ENCODE measurements at places on chromosomes 16 and 17.

- DNase-seq, result no peak
- no peaks in the 10 kb centered on the region for H3K27me3 ChIP-seq
- no peak overlapping the region for H3K27ac ChIP-seq
- no peak overlapping the region for H3K4me3 ChIP-seq
Observed at GRCh38 chr17:82334204-82334621, 647 bp upstream of the SECTM1 start.

DNA sequence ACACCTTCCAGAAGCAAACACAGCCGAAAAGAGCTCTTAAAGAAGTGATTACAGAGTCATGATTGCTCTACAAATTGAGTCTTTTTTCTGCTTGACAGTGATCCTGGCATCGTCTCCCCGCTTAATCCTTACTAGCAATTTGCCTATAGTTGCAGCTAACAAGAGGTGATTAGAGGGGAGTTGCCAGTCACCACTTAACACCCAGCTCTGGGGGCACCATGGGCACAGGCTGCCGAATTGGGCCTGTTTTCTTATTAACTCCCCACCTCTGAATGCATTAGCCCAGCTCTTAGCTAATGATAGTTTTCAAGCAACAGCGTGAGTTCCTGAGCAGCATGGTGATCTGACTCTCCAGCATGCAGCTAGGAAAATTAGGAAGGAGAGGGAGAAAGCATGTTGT is 93.5 kb downstream of the RBFOX1 start:
- no peak for DNase-seq
- no peak overlapping the region for H3K4me3 ChIP-seq
- H3K27ac ChIP-seq, result no peak overlapping the region
- H3K4me1 ChIP-seq, result no peaks in the 10 kb centered on the region

GRCh38 chr17:34720760-34721159 is 141.4 kb downstream of the TMEM132E start:
- no peaks in the 10 kb centered on the region for H3K4me1 ChIP-seq
- H3K4me3 ChIP-seq, result no peak overlapping the region
- no peak overlapping the region for H3K27ac ChIP-seq
- no peak for DNase-seq
- H3K27me3 ChIP-seq, result no peaks in the 10 kb centered on the region

- H3K4me3 ChIP-seq, result no peak overlapping the region
- no peaks in the 10 kb centered on the region for H3K4me1 ChIP-seq
- 0 out of 2 replicates have a peak, but pooled peaks cover 1% of the 10 kb centered on the region for H3K36me3 ChIP-seq
- no peak for DNase-seq
Observed at GRCh38 chr17:66702106-66702936, 132.6 kb upstream of the CACNG5 start.

DNA sequence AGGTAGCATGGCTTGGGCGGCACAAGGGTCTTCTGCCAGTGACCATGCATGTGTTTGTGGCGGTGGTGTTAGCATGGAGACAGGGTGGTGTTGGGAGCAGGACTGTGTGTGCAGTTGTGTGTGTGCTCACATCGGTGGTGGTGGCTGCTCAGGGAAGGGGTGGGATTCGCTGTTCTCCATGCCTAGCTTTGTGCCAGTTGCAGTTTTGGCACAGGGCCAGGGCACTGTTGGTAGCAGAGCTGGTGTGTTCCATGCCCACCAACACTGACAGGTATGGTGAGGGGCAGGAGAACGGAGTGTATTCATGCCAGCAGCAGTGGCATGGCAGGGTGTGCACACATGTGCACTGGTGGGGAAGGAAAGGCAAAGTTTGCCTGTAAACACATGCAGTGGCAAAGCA is 77.3 kb upstream of the TEKT1 start:
- DNase-seq, result no peak
- H3K36me3 ChIP-seq, result no peaks in the 10 kb centered on the region
- no peak overlapping the region for H3K4me3 ChIP-seq
- no peaks in the 10 kb centered on the region for H3K27me3 ChIP-seq
- H3K27ac ChIP-seq, result no peak overlapping the region

DNA sequence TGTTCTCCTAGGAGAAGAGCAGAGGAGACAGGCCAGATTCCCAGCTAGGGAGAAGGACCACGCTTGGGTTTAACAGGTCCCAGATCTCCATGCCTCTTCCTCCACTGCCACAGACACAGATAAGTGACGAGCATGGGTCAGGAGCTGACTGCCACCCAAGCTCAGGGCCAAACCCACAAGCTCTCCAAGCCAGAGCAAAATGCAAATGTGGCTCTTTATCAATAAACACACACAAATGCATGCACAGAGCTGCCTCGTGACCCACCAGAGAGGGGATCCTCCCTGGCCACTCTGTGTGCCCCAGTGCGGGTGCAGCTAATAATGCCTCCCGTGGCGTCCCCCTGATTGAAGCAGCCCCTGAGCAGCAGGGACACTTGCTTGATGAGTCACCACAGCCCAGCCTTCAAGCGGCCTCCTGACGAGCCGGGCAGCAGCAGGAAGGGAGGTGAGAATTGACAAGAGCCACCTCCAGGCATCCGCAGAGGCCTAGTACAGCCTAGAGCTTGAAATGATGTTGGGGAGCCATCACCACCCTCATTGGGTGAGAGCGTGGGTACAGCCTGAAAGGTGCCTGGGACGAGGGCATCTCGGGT is 143.9 kb downstream of the CCDC182 start:
- H3K4me1 ChIP-seq, result peaks cover 9% of the 10 kb centered on the region
- no peaks in the 10 kb centered on the region for H3K36me3 ChIP-seq
- H3K4me3 ChIP-seq, result no peak overlapping the region
- no peaks in the 10 kb centered on the region for H3K27me3 ChIP-seq

DNA sequence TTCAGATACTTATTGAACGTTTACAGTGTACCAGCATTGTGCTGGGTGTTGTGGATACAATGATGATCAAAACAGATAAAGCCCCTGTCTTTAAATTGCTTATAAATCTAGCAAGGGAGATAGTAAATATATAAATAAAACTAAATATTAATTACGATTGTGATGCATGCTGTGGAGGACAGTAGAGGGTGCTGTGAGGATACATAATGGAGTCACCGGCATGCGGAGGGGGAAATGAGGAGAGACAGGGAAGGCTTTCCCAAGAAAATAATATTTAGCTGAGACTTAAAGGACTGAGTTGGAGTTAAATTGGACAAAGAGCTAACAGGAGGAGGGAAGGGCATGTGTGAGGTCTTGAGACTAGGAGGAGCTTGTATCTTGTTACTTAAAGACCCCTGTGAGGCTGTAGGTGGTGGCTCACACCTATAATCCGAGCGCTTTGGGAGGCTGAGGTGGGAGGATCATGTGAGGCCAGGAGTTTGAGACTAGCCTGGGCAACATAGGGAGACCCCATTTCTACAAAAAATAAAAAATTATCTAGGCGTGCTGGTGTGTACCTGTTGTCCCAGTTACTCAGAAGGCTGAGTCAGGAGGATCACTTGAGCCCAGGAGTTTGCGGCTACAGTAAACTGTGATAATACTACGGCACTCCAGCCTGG is 2.4 kb downstream of the DHRS7B start:
- H3K4me1 ChIP-seq, result no peaks in the 10 kb centered on the region
- no peaks in the 10 kb centered on the region for H3K27me3 ChIP-seq
- no peak for DNase-seq
- no peaks in the 10 kb centered on the region for H3K36me3 ChIP-seq

DNA sequence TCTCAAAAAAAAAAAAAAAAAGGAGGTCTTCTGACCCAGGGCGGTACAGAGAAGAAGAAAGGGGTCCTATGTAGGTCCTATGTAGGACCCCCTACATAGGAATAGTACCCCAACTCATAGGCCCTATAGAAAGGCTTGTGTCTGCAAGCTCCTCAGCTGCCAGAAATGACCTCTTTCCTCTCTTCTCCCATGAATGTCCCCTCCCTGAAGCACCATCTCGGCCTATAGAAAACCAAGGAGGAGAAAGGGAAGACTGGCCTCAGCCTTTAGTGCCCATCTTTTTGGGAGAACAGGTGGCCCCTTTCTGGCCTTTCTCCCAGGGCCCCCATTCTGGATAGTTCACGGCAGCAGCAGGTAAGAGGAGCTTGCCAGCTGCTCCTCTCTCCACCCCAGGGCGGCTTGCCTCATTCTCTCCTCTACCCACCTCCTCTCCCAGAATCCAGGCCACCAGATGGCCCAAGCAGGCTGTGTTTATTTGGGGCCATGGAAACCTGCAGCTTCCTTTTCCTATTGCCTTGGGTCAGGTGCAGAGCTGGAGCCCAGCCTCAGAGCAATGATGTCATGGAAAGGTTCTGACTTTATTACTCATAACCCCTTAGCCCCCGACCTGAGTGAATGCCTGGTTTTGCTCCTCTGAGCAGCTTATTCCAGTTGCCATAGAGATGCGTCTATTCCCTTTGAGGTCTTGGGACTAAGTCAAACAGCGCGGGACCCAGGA is 1.6 kb upstream of the MRPL58 start:
- H3K36me3 ChIP-seq, result no peaks in the 10 kb centered on the region
- no peaks in the 10 kb centered on the region for H3K27me3 ChIP-seq
- no peak for DNase-seq
- no peak overlapping the region for H3K4me3 ChIP-seq

GRCh38 chr16:22979038-22979437 is 165.1 kb downstream of the HS3ST2 start:
- H3K27me3 ChIP-seq, result no peaks in the 10 kb centered on the region
- no peak for DNase-seq
- H3K4me1 ChIP-seq, result no peaks in the 10 kb centered on the region
- no peak overlapping the region for H3K27ac ChIP-seq
- no peak overlapping the region for H3K4me3 ChIP-seq
- no peaks in the 10 kb centered on the region for H3K36me3 ChIP-seq

DNA sequence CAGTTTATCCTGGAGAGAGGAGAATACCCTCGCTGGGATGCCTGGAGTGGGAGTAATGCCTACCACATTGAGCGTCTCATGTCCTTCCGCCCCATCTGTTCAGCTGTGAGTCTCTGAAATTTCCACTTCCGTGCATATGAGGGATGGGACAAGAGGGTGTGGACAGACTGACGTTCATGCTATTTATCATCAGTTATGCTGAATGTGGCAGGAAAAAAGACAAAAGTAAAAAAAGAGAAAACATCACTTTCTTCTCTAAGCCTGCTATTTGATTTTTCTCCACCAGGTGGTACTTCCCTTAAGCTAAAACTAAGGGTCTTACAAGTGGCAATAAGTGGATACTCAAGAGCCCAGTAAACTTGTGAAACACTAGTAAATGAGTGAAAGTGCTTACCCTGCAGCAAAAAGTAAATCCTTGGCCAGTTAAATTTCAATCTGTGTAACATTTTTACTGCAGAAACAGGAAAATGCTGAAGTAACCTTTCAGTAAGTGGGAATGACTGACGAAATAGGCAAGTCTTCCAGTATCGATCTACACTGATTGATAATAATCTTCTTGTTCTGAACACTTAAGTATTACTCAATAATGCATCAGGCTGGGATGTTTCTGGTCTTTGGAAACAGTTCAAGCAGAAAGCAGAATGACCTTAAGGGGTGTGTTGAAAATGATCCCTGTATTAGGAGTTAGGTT is 5.6 kb downstream of the CRYBA1 start:
- no peaks in the 10 kb centered on the region for H3K27me3 ChIP-seq
- H3K4me3 ChIP-seq, result no peak overlapping the region
- H3K27ac ChIP-seq, result no peak overlapping the region
- DNase-seq, result no peak

GRCh38 chr17:5241861-5242671 is 7.4 kb upstream of the SCIMP start:
- no peaks in the 10 kb centered on the region for H3K36me3 ChIP-seq
- no peak overlapping the region for H3K4me3 ChIP-seq
- no peak overlapping the region for H3K27ac ChIP-seq
- no peaks in the 10 kb centered on the region for H3K4me1 ChIP-seq
- no peaks in the 10 kb centered on the region for H3K27me3 ChIP-seq
- no peak for DNase-seq

- H3K27me3 ChIP-seq, result no peaks in the 10 kb centered on the region
- H3K4me1 ChIP-seq, result no peaks in the 10 kb centered on the region
- H3K36me3 ChIP-seq, result 0 out of 2 replicates have a peak, but pooled peaks cover 1% of the 10 kb centered on the region
- no peak overlapping the region for H3K27ac ChIP-seq
Observed at GRCh38 chr17:62045109-62045508, 20.0 kb downstream of the MED13 start.
